ENCODE measurements at places on chromosomes 4 and X.

DNA sequence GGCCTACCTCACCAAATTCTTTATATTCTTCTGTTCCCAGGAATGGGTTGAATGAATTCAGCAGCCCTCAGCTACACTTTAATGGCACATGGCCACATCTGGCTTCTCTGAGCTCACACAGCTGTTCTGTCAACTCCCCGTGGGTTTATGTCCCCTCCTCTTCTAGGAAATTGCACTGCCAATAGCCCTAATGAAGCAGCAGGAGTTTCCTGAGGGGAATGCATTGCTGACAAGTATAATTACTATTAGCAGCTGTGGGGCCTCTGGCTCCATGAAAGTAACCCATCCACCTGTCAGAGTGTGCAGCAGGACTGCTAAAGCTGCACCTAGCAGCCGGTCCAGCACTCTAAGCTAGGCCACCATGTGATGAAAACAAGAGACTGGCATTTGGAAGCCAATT, 50.3 kb downstream of the FTHL17 start:
- DNase-seq, result no peak

DNA sequence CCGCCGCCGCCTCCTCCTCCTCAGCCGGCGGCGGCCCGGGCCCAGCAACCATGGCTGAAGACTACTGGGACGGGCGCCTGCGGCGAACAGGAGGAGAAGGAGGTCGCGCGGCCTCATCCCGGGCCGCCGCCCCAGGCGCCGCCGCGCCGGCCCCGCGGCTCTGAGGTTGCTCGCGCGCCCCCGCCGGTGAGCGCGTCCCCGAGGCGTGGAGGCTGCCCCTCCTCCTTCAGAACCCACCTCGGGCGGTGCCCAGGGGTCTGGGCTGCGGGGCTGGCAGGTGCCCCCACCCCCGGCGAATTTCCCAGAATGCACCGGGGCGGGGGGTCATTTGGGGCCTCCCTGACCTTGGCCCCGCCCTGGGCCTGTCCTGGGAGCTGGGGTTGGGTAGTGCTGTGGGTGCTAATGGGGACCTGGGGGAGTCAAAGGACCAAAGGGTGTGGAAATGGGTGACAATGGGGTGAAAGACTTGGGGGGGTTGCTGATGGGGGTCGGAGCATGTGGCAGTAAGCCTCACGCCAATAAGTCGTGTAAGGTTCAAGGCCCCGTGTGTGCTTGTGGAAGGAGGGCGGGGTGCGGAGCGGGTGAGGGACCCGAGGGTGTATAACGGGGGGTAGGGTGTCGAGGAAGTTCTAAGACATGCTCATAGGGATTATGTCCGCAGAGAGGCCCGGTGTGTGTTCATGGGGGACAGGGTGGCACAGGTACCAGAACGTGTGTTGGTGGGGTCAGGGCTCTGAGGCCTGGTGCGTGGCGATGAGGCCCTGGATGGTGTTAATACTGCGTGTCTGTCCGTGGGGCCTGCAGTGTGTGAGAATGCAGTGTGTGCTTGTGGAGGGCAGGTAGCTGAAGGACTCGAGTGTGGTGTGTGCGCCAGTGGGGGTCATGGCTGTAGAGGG, 687 bp downstream of the CDK16 start:
- DNase-seq, result peak; percentile 54

GRCh38 chr4:7444731-7445130, 10.0 kb upstream of the PSAPL1 start:
- no peak for DNase-seq

DNA sequence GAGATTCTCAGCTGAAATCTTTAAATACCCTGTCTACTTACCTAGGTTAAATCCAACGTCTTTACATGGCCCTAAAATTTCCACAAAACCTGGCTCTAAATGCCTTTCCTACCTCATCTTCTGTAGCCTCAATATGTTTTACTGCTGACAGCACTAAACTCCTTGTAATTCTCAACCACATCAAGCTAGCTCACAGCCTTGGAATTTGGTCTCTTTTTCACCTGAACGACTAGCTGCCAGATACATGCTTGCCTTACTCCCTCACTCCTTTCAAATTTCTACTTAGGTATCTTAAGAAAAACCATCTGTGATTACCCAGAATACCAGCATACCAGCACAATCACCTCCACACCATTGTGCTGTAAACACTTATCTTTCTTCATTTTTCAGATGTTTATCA, 635.6 kb upstream of the PCDH10 start:
- DNase-seq, result peak; percentile 8

GRCh38 chrX:17036171-17036961, 89.9 kb downstream of the REPS2 start:
- no peak for DNase-seq

DNA sequence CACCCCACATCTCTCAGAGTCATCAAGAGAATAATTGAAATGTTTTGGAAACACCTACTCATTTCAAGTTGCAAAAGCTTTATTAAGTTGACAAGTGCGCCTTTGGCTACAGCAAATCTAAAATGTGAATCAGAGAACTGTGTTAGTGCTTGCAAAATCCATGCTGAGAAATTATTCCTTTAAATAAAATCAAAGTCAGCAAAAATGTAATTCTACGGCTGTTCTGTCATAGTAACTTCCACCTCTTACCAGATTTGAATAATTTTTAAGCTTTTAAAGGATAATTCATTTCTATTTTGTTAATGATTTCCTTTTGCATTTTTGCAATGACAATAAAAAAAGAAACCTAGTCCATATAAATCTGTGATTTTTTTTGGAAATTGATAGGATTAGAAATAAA, 1779.1 kb downstream of the STIM2 start:
- no peak for DNase-seq

- DNase-seq, result no peak
Measured at GRCh38 chr4:86108834-86109233, 251.0 kb downstream of the MAPK10 start.

DNA sequence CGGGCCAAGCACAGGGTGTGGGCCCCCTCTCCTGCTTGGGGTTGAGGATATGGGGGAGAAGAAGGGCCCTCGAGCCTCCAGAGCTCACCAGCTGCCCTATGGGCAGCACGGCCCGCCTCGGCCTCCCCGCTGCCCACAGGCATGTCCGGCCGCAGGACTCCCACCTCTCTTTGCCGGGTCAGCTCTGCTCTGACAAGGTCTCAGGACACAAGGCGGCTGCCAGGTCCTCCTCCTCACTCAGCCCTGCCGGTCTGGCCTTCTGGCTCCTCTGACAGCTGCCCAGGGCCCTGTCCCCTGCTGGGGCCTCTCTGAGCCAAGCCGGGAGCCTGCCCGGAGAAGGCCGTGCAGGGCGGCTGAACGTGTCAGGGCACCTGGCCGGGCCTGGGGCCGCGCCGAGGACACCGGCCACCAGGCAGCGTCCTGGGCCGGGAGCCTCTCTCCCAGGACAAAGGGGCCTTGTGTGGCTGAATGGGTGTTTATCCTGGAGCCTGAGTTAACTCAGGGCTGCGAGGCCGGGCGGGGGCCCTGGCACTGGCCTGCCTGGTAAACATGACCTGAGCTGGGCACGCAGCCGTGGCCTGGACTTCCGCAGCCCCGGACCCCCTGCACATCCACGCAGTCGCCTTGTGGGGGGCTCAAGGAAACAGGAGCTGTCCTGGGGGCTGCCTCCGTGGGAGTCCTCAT, 25.7 kb downstream of the TACC3 start:
- DNase-seq, result no peak

GRCh38 chr4:138851391-138852335, 163.9 kb upstream of the NOCT start:
- peak; percentile 39 for DNase-seq

DNA sequence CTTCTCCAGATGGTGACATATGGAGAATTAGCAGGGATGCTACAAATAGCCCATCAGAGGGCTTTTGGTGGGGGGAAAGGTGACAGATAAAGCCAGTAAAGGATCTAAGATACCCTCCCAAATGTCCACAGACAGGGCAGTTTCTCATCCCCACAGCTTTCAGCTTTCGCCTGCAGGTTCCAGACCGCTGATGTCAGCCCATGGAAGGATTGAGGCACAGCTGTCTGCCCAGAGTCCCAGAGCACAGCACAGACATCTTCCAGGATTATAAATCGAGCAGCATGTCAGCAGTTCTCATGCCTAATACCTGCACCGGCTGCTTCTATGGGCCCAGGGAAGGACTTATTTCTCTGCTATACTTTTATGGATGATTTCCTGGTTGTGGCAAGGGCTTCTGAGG, 96.7 kb upstream of the MXRA5 start:
- DNase-seq, result no peak

DNA sequence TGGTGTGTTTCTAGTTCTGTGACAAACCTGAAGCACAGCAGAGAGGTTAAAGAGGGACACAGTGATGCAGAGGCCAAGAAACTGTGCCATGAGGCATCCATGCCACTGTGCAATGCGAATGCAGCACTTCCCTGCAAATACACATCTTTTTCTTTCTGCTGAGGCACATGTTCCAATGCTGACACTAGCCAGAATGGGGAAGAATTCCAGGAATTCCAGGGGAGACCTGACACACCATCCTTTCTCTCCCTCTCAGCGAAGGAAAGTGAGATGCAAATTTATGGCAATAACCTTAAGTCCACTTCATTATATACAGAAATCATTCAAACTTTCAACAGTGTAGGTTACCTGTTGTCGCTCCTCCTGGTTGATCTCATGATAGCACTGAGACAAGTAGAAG, 204.8 kb downstream of the LDB2 start:
- peak; percentile 32 for DNase-seq

DNA sequence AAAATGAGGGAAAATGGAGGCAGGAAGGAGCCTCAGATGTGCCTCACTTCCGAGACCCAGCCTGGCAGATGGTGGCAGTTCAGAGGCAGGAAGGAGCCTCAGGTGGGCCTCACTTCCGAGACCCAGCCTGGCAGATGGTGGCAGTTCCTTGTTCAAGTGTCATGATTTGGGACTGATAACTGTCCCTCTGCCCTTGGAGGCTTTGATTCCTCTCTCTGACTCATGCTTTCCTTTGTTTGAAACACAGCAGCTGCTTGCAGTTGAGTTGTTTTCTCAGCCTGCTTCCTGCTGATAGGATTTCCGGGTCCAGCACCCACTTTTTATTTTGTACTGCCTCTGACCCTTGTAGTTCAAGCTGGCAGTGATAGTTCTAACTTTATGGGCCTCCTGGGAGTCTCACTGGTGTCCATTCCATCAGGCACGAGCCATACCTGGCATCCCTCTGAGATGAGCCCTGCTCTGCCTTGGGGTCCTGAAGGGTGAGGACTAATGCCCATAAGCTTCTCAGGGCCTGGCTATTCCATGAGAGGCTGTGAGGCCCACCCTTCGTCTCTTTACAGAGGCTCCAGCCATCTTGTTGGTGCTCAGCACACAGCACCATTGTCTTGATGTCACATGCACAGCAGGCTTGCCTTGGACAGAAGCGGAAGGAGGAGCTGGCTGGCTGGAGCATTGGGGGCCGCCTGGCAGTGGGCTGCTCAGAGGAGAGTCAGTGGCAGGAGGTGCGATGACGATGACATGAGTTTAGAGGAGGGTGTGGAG, 13.0 kb downstream of the RGS12 start:
- peak; percentile 26 for DNase-seq

GRCh38 chr4:158155656-158156356, 17.0 kb downstream of the GASK1B start:
- peak; percentile 62 for DNase-seq

GRCh38 chrX:29225670-29226069, 638.4 kb downstream of the IL1RAPL1 start:
- peak; percentile 5 for DNase-seq

GRCh38 chrX:13013363-13014110, 30.9 kb downstream of the FAM9C start:
- no peak for DNase-seq

DNA sequence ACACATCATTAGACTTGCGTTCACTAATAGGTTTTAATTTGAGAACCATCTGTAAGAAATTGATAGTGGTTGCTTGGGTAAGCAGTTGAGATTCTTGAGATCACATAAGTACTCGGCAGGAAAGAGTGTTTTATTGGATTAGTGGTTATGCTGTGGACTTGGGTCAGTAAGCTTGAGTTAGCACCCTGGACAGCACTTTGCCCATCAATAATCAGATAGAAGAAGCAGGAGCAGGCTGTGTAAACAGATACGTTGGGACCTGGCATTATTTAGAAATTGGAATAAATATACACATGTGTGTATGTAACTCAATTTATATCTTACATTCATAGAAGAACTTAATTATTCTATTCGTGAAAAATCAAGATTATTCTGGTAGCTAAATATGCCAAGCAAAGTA, 357.5 kb upstream of the SMIM31 start:
- DNase-seq, result peak; percentile 46

GRCh38 chr4:8182294-8182693, 16.8 kb upstream of the SH3TC1 start:
- no peak for DNase-seq

GRCh38 chr4:52825460-52826090, 36.5 kb upstream of the RASL11B start:
- DNase-seq, result no peak

- DNase-seq, result no peak
Measured at GRCh38 chrX:12139934-12140611, 1.8 kb downstream of the FRMPD4 start.

DNA sequence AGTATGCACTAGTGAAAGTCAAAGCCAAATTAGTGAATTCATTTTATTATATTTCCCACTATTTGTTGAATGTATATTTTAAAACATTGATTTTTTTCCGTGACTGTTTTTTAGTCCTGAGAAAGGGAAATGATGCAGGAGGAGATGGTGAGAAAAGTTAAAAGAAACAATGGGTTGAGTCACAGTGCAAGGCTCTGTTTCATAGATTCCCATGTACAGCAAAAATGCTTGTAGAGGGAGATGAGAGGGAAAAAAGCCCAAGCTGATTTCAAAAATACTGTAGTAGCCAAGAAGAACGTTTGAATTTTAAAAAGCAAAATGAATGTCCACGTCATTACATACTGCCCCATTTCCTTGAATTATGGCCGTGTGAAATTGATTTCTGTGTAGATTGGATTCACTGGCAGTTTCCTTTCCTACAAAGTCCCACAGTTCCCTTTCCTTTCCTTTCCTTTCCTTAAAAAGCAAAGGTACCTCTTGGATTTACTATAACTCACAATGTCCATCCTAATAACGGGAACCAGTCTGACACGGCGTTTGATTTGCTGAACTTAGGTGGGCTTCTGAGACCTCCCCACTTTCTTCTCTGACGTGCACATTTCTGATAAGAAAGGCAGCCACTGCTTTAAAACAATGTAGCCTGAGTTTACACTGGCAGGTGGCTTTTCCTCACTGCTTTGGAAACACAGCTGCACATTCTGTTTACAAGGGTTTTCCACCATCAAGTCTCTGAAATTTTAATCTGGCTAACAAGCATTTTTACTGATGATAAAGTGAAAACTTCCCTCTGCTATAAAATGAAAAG, 63.7 kb downstream of the SPCS3 start:
- peak; percentile 37 for DNase-seq

Data from astrocyte of the hippocampus (primary cell).